ENCODE measurements at places on chromosomes 6 and 20. TPM values are rescaled to one million over a fixed set of nuclear protein-coding genes. Genes with fewer than 3 reads are reported as not detected.

- no peak for DNase-seq
These were observed 95.1 kb downstream of the IRAK1BP1 start for GRCh38 chr6:78962448-78962847.

TGM2 gene
- polyA plus RNA-seq, result 14.9 TPM

- no peak for DNase-seq
These were observed 118.9 kb upstream of the SSTR4 start for GRCh38 chr20:22916021-22916842.

PRL gene
- 0.67 TPM for polyA plus RNA-seq

GRCh38 chr6:109074133-109074415 is 20.6 kb downstream of the SESN1 start:
- DNase-seq, result no peak

Measured in hindlimb muscle (tissue), 1 donor.